ENCODE measurements at places on chromosomes 3 and 15. TPM values are rescaled to one million over a fixed set of nuclear protein-coding genes. Genes with fewer than 3 reads are reported as not detected.

DNA sequence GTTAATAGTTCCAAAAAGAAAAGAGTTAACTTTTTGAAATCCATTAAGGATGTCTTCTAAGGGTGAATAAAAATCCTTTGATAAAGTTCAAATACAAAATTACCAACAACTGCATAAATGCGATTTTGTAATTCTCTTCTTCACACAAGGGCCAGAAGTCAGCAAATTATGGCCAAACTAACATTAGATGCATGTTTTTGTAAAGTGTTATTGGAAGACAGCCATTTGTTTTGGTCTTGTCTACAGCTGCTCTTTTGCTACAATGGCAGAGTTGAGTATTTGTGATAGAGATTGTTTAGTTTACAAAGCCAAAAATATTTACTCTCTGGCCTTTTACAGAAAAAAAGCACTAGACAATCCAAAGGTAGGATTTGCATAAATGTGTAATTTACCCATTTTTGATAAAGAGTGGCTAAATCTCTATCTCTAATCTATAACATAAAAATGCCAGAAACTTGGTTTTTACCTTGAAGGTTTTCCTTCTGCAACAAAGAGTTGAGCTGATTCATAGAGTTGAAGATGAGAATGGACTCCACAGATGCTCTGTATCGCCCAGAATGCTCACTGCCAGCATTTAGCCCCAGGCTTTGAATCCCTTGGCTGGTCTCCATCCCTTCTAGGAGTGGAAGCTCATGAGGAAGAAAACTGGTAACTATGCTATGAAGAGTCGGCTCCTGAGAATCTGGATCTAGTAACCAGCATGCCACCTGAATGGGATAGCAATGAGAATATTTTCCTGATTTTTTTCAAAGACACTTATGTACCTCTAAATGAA is 64.5 kb downstream of the POLQ start:
- no peaks in the 10 kb centered on the region for H3K27me3 ChIP-seq
- no peaks in the 10 kb centered on the region for H3K4me1 ChIP-seq
- H3K36me3 ChIP-seq = no peaks in the 10 kb centered on the region
- H3K27ac ChIP-seq = no peak overlapping the region
- H3K4me3 ChIP-seq = no peak overlapping the region
- DNase-seq = no peak

DNA sequence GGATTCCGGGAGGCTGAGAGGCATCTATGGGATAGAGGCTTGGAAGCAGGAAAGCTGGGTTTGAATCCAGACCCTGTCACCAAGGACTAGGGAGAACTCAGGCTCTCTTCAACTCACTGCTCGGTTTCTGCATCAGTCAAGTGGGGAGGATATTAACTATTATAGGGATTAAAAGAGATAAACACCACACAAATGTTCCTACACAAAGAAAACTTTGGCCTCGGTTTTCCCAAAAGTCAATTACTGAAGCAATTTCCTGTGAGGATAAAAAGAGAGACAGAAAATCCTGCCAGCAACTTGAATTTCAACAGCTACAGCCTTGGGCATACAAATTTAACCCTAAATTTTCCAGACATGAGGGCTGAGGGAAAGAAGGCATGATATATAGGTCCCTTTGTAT is 36.0 kb downstream of the ITGB5 start:
- no peak overlapping the region for H3K4me3 ChIP-seq
- H3K36me3 ChIP-seq = peaks cover 15% of the 10 kb centered on the region
- DNase-seq = no peak
- H3K27ac ChIP-seq = no peak overlapping the region
- peaks cover 10% of the 10 kb centered on the region for H3K4me1 ChIP-seq

GRCh38 chr3:46897031-46897430 is 19.5 kb downstream of the PTH1R start:
- peaks cover 21% of the 10 kb centered on the region for H3K27me3 ChIP-seq
- peak; percentile 24 for DNase-seq
- H3K4me1 ChIP-seq = peaks cover 24% of the 10 kb centered on the region

DNA sequence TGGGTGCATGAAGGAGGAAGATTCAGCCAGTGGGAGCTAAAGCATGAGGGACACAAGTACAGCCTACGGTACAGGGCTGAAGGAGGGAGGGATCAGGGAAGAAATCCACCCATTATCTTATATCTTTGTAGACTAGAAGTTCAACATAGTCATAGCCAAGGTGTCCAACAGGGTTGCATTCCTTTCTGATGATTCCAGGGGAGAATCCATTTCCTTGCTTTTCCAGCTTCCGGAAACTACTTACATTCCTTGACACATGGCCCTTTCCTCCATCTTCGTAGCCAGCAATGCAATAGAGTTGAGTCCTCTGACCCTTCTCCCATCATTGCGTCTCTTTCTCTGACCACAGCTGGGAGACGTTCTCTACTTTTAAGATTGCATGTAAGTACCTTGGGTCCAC is 471.0 kb upstream of the SEMA6D start:
- no peak for DNase-seq
- H3K4me1 ChIP-seq = no peaks in the 10 kb centered on the region
- no peak overlapping the region for H3K27ac ChIP-seq
- H3K4me3 ChIP-seq = no peak overlapping the region

GRCh38 chr15:66588971-66589370 is 23.2 kb upstream of the LCTL start:
- H3K4me3 ChIP-seq = no peak overlapping the region
- peaks cover 9% of the 10 kb centered on the region for H3K4me1 ChIP-seq
- H3K27me3 ChIP-seq = no peaks in the 10 kb centered on the region
- H3K36me3 ChIP-seq = no peaks in the 10 kb centered on the region
- H3K27ac ChIP-seq = no peak overlapping the region

- H3K27me3 ChIP-seq = no peaks in the 10 kb centered on the region
- no peaks in the 10 kb centered on the region for H3K36me3 ChIP-seq
- no peak overlapping the region for H3K4me3 ChIP-seq
- no peak for DNase-seq
Observed at GRCh38 chr3:131143802-131144201, 117.1 kb downstream of the NEK11 start.

- peaks cover 13% of the 10 kb centered on the region for H3K4me1 ChIP-seq
- no peaks in the 10 kb centered on the region for H3K27me3 ChIP-seq
- H3K27ac ChIP-seq = no peak overlapping the region
- DNase-seq = no peak
- no peak overlapping the region for H3K4me3 ChIP-seq
- H3K36me3 ChIP-seq = no peaks in the 10 kb centered on the region
Observed at GRCh38 chr3:177473184-177473583, 275.9 kb upstream of the TBL1XR1 start.

The LCTL gene
- total RNA-seq = not detected

DNA sequence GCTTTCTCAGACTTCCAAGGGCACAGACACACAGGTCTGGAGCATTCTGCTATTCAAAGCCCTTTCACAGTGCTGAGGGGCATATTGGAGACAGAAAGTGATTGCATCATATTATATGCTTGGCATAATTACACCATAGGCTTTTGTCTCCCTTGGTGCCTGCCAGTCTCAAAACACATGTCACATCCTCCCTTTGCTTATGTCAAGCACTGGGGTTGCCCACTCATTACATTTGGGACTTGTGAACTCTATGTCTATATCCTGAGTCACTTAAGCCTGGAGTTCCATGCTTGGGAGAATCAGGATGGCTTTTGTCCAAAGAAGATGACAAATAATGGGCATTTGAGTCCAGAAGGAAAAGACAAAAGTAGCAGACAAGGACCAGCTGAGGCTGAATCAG is 12.3 kb upstream of the PDZRN3 start:
- DNase-seq = no peak
- H3K4me1 ChIP-seq = no peaks in the 10 kb centered on the region
- H3K27me3 ChIP-seq = no peaks in the 10 kb centered on the region
- no peak overlapping the region for H3K27ac ChIP-seq

GRCh38 chr15:101018016-101018415 is 98.9 kb downstream of the LRRK1 start:
- peaks cover 16% of the 10 kb centered on the region for H3K4me1 ChIP-seq
- no peak for DNase-seq
- no peak overlapping the region for H3K27ac ChIP-seq
- H3K4me3 ChIP-seq = no peak overlapping the region
- H3K36me3 ChIP-seq = peaks cover 46% of the 10 kb centered on the region

- H3K4me1 ChIP-seq = no peaks in the 10 kb centered on the region
- no peaks in the 10 kb centered on the region for H3K27me3 ChIP-seq
- no peak overlapping the region for H3K4me3 ChIP-seq
- H3K27ac ChIP-seq = no peak overlapping the region
- no peak for DNase-seq
Observed at GRCh38 chr3:81502236-81502635, 259.2 kb downstream of the GBE1 start.

- H3K4me3 ChIP-seq = no peak overlapping the region
- H3K36me3 ChIP-seq = no peaks in the 10 kb centered on the region
- no peaks in the 10 kb centered on the region for H3K27me3 ChIP-seq
- no peak for DNase-seq
- H3K27ac ChIP-seq = no peak overlapping the region
Observed at GRCh38 chr3:66186545-66186944, 34.3 kb upstream of the SLC25A26 start.

GRCh38 chr15:90187257-90187868 is 13.8 kb upstream of the SEMA4B start:
- H3K4me1 ChIP-seq = peaks cover 63% of the 10 kb centered on the region
- no peak overlapping the region for H3K27ac ChIP-seq
- no peaks in the 10 kb centered on the region for H3K36me3 ChIP-seq
- no peaks in the 10 kb centered on the region for H3K27me3 ChIP-seq
- DNase-seq = no peak

The TAGLN3 gene
- 0.44 TPM for total RNA-seq

DNA sequence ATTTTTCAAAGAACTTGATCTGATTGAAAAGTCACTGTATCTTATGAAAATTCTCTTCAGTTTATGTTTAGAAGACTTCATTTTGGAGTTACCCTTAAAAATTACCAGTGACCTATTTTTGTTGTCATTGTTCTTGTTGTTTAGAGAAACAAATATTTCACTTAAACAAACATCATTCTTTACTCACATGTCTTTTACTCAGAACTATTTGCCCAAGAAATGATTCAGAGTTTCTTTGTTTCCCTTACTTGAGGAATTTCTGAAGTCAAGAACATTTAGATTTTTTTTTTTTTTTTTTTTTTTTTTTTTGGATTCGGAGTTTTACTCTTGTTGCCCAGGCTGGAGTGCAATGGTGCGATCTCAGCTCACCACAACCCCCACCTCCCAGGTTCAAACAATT is 259.6 kb upstream of the UBE2E1 start:
- H3K27me3 ChIP-seq = no peaks in the 10 kb centered on the region
- DNase-seq = no peak
- no peaks in the 10 kb centered on the region for H3K36me3 ChIP-seq
- H3K27ac ChIP-seq = no peak overlapping the region
- no peak overlapping the region for H3K4me3 ChIP-seq

- H3K27me3 ChIP-seq = peaks cover 47% of the 10 kb centered on the region
- no peaks in the 10 kb centered on the region for H3K36me3 ChIP-seq
- no peak for DNase-seq
- peak overlapping the region; percentile 59 for H3K4me3 ChIP-seq
- peaks cover 20% of the 10 kb centered on the region for H3K4me1 ChIP-seq
- peak overlapping the region; percentile 74 for H3K27ac ChIP-seq
Observed at GRCh38 chr3:46883054-46883829, 5.7 kb downstream of the PTH1R start.

The TNFSF10 gene
- total RNA-seq = 168 TPM

- no peaks in the 10 kb centered on the region for H3K36me3 ChIP-seq
- no peaks in the 10 kb centered on the region for H3K4me1 ChIP-seq
- H3K4me3 ChIP-seq = no peak overlapping the region
- H3K27ac ChIP-seq = no peak overlapping the region
- DNase-seq = no peak
Observed at GRCh38 chr15:44317423-44318058, 29.0 kb downstream of the GOLM2 start.

The MINDY4B gene
- not detected for total RNA-seq

DNA sequence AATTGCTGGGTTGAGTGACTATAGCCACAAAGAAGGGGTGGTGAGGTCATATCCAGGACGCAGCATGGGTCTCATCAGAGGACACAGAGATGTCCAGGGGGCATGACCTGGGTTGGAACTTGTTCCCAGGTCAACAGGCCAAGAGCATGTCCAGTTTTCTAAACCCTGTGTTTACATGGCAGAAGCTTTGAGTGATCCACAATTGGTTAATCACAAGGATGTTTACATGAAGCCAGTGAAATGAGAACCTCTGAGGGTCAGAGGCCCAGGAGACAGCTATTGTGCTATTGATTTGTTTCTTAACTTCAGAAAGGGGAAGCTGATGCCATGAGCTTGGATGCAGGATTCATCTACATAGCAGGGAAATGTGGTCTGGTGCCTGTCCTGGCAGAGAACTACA is 42.2 kb upstream of the TOPBP1 start:
- H3K4me3 ChIP-seq = no peak overlapping the region
- H3K27me3 ChIP-seq = no peaks in the 10 kb centered on the region
- no peak overlapping the region for H3K27ac ChIP-seq
- DNase-seq = no peak
- no peaks in the 10 kb centered on the region for H3K36me3 ChIP-seq

The CCR1 gene
- 47.4 TPM for total RNA-seq

The SLC22A14 gene
- total RNA-seq = not detected

- peak overlapping the region; percentile 87 for H3K4me3 ChIP-seq
- no peaks in the 10 kb centered on the region for H3K36me3 ChIP-seq
Observed at GRCh38 chr3:111070772-111071256, 802 bp upstream of the NECTIN3 start.

The CADPS gene
- total RNA-seq = 2.7 TPM

DNA sequence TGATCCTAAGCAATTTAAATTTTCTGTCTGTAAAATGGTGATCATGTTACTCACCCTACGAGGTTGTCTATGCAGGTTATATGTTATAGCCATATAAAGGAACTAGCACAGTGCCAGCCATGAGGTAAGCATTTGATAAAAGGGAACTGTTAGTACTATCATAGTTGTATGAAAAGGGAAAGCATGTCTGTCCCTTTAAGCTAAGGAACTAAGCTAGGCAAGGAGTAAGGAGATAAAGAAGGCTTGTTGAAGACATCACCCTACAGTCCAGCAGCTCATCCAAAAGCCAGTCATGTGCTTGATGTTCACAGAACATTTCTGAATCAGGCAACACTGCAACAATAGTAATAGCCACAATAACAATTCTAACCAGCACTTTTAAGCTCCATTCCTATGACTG is 243.9 kb downstream of the ZBTB20 start:
- no peak overlapping the region for H3K4me3 ChIP-seq
- H3K27me3 ChIP-seq = no peaks in the 10 kb centered on the region
- no peak overlapping the region for H3K27ac ChIP-seq
- peaks cover 12% of the 10 kb centered on the region for H3K4me1 ChIP-seq
- H3K36me3 ChIP-seq = no peaks in the 10 kb centered on the region

The MESP2 gene
- total RNA-seq = not detected

DNA sequence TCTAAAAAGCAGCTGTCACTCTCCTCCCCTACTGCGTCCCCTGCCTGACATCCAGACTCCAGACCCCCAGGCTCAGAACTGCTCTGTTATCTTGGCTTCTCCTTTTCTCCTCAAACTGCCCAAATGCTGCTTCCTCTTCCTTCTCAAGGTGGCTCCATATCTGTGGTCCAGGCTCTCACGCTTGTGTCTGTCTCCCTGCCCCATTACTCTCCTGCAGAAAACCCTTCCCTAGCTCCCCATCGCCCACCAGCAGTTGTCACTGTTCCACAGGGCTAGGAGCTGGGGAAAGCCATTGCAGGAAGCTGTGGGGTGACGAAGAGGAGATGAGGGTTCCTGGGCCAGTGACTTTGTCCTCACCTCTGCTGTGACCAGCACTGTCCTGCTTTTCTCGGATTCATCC is 30.7 kb upstream of the CGNL1 start:
- no peak overlapping the region for H3K4me3 ChIP-seq
- no peak for DNase-seq
- H3K36me3 ChIP-seq = no peaks in the 10 kb centered on the region
- no peaks in the 10 kb centered on the region for H3K27me3 ChIP-seq

Data from lower lobe of right lung (tissue), 2 donors.